ENCODE measurements at places on chromosomes 7 and 10. TPM values are rescaled to one million over a fixed set of nuclear protein-coding genes. Genes with fewer than 3 reads are reported as not detected.

Gene PRSS37
- total RNA-seq = not detected

Gene CUL1
- total RNA-seq = 56.5 TPM

DNA sequence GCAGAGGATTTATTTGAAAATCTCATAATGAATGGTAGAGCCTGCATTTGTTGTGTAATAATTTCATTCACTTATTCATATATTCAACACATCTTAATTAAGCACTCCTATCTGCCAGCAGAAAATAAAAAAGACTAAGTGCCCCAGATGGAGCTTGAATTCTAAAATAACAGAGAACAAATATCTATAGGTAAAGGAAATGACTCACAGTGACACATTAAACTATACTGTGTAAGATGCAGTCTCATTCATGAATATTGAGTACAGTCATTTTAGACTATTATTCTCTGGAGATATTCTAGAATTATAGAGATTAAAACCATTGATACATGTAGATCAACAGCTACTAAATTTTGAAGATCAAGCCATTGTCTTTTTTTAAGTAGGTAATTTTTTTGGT, 72.1 kb downstream of the PTPRZ1 start:
- DNase-seq = no peak

DNA sequence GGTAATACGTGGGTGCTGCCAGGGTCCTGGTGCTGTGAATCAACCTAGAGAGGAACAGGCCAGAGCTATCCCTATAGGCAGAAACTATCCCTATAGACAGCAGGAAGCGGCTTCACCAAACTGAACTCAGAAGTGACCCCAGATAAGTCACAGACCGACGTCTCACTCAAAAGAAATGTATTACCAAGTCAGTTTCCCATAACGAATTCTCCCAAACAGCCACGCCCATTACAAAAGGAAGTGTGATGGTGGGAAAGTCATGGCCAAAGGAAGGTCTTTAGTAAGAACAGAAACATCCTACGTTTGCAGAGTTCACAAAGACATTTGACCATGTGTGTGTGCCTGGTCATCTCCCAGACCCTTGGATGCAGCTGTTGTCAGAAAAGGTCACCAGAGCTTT, 470.8 kb upstream of the ADARB2 start:
- no peak for DNase-seq

DNA sequence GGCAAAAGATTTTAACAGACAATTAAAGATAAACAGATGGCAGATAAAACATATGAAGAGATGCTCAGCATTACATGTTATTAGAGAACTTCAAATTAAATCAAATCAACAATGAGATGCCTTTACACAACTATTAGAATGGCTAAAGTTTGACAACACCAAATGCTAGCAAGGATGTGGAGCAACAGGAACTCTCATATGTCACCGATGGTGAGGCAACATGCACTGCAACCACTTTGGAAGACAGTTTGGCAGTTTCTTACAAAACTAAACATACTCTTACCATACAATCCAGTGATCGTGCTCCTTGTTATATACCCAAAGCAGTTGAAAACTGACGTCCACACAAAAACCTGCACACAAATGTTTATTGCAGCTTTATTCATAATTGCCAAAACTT, 13.7 kb upstream of the ATE1 start:
- DNase-seq = no peak

DNA sequence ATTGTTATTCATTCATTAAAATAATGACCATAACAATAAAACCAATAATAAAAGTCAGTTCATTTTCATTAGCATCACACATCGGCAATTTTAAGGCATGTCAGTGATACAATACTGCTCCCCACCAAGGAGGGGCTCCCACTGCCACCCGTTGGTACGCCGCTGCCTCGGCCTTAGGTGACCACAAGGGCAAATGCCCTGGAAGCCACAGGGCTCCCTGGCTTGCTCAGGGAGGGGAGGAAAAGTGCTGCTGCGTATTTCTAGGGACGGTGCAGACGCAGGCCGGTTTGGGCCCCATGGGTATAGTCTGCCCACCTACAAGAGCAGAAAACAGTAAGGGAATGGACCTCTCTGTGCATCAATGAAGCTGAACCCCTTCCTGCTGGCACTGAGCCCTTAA, 85.1 kb downstream of the SLIT1 start:
- DNase-seq = no peak

DNA sequence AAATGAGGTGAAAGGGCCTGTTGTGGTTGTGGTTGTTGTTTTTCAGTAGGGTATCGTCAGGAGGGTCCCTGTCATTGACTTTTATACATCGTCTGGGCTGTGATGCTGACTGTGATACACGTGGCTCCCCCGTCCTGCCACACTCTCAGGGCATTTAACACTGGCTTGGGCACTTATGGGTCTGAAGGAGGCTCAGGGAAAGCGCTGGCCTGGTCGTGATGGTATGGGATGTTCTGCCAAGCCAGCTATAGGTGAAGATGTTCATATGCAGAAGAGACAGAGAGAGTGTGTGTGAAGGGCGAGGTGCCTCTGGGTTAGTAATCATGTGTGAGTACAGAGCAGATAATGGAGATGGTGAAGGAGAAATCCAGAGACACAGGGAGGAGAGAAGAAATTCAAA, 158.5 kb downstream of the PRPF18 start:
- DNase-seq = no peak

DNA sequence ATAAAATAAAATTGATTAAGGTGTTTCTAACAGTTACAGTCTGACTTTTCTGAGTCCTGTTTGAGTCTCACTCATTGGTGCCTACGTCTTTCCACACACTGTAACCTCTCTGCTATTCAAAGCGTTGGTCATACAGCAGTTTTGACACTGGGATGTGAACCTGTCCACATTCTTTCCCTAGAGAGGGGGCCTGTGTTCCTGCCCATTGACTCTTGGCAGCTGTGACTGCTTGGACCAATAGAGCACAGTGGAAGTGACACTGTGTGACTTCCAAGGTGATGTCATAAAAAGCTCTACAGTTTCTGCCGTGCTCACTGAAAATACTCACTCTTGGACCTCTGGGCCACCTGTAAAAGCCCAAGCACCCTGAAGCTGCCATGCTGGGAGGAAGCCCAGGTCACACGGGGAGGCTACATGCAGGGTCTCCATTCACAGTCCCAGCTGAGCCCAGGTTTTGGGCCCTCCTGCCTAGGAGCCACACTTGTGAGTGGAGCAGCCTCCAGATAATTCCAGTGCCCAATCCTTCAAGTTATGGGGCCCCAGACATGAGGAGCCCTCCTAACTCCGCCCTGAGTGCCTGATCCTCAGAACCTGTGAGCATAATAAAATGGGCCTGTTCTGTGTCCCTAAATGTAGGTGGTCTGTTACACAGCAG, 704 bp upstream of the ANTXRL start:
- no peak for DNase-seq

GRCh38 chr10:131676046-131676799, 224.6 kb upstream of the PPP2R2D start:
- DNase-seq = no peak

DNA sequence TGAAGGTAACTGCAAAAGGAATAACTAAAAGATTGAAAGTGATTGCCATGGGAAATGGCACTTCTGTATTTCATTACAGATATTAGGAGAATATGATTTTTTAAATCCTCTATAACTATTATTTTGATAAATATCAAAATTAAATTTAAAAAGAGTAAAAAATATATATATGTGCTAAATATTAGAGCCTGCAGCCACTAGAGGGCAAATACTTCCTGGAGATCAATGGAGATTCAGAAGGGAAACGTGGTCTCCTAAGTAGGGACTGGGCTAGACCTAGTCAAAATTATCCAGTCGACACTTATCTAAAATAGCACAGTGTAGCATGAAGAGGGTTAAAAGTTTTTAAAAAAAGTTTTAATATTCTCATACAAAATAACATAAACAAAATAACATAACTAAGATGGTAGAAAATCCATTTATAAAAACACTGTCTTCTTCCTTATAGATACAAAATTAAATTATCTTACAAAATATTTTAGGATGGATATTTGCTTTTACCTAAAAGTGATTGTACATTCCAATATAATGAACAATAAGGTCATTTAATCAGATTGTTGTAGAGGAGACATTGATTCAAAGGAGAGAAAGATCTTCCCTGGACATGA, 434.3 kb downstream of the MDFIC start:
- no peak for DNase-seq

DNA sequence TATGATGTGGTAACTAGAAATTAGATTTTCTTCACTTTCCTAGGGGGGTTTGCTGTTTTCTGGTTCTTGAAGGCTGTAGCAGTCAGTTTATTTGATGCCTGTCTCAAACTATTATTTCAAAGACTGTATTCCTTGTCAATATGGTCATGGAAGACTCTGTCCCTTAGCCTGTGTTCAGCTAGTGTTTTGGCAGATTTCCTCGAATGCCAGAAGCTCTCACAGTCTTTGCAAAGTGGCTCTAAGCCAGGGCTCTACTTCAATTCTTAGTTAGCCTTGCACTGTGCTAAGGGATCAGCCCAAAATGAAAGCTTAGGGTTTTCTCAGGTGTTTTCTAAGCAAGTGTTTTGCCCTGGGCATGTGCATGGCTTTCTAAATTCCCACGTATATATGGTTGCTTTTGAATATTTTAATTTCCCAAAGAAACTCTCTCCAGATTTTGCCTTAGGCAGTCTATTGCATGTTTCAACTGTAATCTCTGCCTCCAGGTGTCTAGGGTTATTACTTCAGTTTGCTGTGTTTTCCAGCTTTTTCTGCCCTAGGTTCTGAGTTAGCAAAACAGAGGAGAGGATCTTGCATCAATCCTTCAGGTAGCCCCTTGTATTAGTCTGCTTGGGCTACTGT, 7.2 kb upstream of the C1GALT1 start:
- DNase-seq = no peak

DNA sequence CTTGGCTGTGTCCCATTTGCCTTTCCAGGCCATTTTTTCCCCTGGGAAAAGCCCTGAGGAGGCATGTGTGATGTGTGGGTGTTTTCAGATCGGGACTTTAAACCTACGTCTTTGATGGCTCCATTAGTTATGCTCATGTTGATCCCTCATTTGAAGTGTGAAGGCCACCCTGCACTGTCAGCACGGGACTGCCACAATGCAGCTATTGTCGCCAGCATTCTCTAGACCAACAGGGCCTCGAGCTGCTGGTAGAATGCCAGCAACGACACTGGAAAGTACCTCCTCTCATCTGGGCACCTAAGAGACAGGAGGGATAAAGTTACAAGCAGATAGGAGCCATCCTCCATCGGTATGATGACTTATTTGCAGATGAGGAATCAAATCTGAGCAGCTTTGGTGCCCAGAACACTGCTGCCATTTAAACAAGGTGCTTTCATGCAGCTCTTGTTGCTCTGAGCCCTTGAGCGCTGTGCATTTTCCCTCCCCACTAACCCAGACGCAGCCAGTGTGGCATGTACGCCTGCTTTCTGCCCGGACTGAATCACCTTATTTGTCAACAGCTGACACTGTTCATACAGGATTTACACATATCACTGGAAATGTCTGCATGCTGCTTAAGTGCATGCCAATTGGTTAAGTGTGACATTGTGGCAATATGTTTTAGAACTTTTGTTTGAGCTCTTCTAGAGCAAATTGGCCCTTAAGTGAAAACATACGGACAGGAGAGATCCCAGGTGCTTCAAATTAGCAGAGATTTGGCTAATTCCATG, 175.0 kb upstream of the PITRM1 start:
- no peak for DNase-seq

DNA sequence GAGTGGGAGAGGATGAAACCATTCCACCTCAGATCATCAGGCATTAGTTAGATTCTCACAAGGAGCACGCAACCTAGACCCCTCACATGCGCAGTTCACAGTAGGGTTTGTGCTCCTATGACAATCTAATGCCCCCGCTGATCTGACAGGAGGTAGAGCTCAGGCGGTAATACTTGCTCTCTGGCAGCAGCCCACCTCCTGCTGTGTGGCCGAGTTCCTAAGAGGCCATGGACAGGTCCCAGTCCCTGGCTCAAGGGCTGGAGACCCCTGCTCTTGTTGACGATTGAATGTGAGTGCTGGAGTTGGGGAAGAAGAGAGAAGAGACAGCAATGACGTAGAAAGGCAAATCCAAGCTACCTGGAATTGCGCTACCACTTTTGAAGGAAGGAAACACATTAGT, 267.2 kb downstream of the TFEC start:
- no peak for DNase-seq

- no peak for DNase-seq
These were observed 71.4 kb upstream of the ANTXRL start for GRCh38 chr10:46215426-46215825.

Data from lower leg skin (tissue), 4 donors.